ENCODE measurements at places on chromosomes 2 and 18.
A peak's percentile ranks its signal among the peaks of the same experiment; 100 is the strongest.

- DNase-seq = no peak
These were observed 42.3 kb downstream of the AQP12A start for GRCh38 chr2:240733803-240734495.

DNA sequence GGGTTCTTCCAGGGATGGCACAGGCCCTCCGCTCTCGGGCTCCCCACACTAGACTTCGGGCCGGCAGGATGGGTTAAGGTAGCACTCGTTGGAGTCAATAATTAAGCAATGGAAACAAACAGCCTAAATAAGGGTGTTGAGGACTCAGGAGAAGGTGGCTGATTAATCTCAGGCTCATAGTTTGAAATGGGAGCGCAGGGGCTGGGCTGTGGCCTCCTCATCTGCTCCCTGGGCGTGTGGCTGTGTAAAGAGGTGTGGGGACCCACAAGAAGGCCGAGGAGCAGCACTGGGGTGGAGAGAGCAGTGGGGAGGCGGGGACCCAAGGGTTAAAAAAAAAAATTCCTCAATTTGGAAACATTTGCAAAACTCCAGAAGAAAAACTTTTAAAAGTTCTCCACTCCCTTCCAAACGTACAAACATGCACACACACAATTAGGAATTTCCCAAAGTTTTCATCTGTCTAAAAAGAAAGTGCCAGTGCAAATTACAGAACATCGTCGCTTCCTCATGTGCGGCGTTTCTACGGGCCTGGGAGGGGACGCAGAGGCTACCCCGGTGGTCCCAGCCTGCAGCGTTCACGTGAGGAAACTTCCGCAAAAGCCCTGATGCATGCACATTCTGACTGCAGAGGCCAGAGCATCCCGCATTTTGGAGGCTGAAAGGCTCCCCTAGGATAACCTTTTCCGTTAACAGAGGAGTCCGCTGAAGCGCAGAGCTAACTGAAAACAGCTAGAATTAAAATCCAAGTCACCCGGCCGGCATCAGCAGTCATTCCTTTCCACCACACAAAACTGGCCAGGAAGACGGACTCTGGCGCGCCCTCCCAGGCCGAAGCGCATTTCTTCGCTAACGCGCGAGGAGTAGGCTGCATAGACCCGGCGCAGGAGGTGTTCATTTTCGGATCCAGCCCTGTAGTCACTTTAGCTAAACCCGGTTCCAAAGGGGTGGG lies 1.0 kb upstream of the TUBB6 start:
- DNase-seq = peak; percentile 38

- no peak for DNase-seq
These were observed 11.1 kb downstream of the HES6 start for GRCh38 chr2:238228700-238229099.

GRCh38 chr18:3268306-3268705 lies 6.4 kb downstream of the MYL12B start:
- no peak for DNase-seq

DNA sequence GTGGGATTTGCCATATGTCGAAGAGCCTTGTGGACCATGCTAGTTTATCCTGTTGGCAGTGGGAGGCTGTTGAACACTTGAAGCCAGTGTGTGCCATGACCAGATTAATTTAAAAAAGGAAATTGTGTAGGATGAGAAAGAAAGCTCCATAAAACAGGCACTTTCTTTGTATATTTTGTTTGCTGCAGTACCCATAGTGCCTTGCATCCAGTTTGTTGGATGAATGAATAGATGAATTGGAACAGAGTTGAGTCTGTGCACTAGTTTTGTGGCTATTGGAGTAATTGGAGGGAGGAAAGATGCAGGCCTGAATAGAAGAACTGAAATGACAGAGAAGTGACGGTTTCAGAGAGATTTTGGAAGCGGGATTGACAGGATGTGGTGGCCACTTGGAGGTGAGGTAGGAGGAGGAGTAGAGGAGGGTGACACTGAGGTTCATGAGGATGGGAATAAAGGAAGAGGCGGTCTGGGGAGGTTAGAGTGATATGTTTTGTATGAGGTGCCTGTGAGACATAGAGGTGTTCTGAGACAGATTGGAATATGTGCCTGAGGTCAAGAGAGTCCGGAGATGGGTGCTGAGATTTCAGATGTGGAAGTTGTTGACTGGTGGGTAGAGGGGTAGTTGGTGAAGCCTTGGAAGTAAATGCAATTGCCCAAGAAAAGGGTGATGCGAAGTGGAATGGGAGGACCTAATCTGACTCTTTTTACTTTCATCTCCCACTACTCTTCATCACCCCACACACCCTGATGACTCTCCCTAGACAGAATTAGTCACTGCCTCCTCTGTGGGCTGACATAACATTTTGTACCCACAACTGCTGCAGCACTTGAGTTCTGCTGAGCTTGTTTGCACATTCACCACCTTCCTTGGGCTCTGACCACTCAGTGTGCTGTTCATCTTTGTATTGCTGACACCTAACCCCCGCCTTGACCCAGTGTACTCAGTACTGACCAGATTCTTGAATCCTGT lies 5.1 kb downstream of the DGUOK start:
- no peak for DNase-seq

GRCh38 chr2:9294764-9295163 lies 88.2 kb downstream of the ASAP2 start:
- no peak for DNase-seq

DNA sequence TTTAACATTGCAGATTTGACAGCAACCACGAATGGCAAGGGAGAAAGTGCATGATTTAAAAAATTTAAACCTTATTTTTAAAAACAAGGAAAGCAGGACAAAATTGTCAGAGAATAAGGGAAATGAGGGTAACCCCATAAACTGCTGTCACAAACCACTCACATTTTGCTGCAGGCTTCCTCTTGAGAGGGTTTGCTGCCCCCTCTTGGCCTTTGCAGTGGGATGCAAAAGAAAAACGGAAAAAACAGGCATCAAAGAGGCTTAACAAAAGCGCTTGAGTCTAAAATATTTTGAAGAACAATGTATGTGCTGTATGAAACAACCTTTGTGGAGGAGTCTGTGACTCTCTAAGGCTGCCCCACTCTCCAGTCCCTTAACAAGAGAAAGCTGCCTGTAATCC lies 91.6 kb downstream of the TMX3 start:
- no peak for DNase-seq

DNA sequence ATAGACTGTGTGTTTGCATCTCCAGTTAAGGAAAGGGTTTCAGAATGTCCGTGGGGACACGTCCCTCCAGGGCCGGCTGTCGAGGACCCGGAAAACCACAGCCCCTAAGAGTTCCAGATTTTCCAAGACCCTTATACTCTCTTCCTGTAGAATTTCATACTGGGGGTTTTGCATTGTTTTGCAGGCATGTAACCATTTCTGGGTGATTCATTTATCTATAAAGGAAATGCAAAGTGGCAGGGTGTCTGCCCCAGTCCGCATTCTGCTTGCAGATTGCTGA lies 8.5 kb downstream of the SP9 start:
- DNase-seq = no peak

DNA sequence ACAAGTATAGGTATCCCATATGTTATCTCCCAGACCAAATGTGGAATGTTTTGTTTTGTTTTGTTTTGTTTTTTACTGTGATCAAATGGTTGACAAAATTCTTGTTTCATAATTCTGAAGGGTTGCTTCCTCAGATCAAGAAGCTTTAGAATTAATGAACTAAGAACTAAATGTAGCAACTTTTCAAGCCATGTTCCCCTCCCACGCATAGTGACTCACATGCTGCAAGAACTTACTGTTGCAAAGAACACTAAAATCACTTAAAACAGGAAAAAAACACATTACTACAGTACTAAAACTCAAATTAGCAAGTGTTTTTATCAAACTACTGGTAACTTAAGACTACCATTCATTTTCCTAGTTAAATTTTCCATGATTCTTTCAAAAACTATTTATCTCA lies 30.6 kb downstream of the HNRNPLL start:
- no peak for DNase-seq

GRCh38 chr2:8219631-8220355 lies 462.1 kb upstream of the ID2 start:
- DNase-seq = no peak

DNA sequence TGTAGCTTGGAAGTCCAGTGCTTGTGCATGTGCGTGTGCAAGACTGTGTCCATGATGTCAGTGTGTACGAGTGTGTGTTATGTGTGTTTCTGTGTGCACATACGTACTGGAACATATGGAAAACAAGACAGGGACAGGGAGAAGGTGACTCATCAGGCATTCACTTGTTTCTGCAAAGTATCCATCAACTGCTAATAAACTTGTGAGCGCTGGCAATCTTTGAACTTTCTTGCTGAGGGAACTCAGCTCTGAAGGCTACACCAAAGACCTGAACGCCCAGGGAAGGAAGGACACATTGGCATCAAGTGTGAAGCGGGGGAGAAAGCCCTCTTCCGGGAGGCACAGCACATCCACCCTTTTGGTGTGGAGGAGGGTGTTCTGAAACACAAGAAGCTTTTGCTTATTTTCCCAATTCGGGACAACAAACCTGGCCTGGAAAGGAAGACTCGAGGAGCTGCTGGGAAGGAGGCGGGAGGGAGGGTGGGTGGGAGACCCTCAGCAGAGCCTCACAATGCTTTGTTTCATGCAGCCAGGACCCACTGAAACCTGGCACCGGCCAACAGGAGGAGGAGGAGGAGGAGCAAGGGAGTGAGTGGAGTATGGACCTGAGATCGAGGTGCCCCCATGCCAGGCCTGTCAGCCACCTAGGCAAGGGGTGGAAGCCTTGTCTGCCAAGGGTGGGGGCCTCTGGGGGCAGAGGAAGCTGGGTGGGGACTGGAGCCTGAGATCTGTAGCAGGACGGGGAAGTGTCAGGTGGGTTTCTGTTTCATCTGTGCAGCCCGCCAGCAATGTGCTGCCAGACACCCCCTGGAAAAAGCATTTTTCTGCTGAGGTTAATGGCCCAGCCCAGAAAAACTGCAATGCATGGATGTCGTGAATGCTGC lies 26.8 kb downstream of the SMAD7 start:
- peak; percentile 31 for DNase-seq

DNA sequence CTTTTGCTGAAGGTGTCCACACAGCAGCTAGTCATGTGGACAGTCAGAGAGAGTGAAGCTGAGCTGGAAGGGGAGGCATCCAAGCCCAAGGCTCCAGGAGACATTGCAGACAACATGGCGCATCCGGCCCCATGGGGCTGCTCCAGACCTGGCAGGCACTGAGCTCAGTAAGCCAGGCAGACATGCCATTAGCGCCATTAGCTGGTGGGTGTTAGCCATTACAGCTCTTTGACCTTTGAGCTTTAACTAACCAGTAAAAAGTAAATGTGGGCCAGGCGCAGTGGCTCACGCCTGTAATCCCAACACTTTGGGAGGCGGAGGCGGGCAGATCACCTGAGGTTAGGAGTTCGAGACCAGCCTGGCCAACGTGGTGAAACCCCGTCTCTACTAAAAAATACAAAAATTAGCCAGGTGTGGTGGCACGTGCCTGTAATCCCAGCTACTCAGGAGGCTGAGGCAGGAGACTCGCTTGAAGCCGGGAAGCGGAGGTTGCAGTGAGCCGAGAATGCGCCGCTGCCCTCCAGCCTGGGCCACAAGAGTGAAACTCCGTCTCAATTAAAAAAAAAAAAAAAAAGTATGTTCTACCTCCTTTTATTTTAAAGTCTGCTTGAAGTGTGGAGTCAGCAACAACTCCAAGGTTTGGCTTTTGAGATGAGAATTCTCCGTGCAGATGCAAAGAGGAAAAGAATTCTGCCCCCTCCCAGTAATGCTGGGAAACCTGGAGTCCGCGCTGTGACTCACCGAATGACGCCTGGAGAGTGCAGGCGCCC lies 69.4 kb downstream of the TWSG1 start:
- DNase-seq = no peak

DNA sequence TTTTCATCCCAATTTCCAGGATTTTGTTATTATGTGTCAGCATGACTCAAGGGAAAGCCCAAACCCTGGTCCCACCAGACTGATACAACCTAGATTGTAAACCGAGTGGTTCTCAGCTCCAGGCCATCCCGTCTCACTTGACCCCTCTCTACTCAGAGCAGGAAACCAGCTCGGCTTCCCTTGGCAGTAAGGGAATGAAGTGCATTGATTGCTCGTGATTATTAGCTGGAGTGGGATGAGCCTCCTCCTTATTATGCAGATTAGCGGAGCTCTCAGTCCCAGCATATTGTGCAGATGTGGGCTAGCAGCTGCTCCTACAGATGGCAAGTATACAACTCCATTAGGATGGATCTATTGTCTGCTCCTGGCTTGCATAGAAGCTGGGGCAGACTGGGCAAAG lies 167.6 kb downstream of the LNPK start:
- DNase-seq = no peak

DNA sequence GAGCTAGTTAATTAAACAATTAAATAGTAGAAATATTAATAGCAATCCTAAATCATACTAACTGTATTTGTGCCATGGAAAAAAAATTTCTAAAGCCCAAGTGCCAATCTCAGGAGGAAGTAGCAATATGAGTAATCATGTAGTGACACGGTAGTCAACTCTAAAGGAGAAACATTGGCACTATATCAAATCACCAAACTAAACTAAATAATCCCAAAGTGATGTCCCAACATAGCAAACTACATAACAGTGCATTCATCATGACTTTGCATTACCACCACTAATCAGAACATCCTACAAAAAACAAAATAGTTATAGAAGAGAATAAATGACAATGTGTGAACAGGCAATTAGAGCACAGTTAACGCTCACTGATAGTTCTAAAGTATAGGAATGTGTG lies 195.1 kb downstream of the EXOC6B start:
- DNase-seq = no peak

- DNase-seq = peak; percentile 10
These were observed 39.1 kb upstream of the HS6ST1 start for GRCh38 chr2:128357506-128358370.

DNA sequence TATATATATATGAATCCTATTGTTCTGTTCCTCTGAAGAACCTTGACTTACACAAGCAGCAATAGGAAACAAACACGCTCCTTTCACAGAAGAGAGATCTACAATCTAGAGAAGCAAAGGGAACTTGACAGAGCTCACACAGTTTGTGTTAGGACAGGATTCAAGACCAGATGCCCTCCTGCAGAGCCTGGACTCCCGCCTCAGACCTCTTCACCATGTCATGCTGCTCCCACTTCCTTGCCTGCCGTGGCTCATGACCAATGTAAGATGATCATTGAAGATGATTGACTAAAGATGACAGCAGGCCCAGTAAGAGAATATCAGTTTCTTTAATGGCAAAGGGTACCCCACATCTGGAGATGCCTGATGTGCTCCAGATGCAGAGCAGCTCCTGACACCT lies 111.2 kb upstream of the AGAP1 start:
- DNase-seq = no peak

Data from colonic mucosa (tissue), 4 donors.